Activated CD4-positive, alpha-beta T cell treated with anti-CD3 and anti-CD28 coated beads, Interleukin-2, amount 10 ng/mL, durations not matched to agents 7 days and 5 days (primary cell): ENCODE measurements at places on chromosomes 16 and 17. TPM values are rescaled to one million over a fixed set of nuclear protein-coding genes. Genes with fewer than 3 reads are reported as not detected.

NECAB2 gene
- total RNA-seq: not detected

FOXL1 gene
- total RNA-seq: not detected

SSTR5 gene
- total RNA-seq: not detected

PERCC1 gene
- total RNA-seq: not detected

FAM20A gene
- not detected for total RNA-seq

- no peak for DNase-seq
- H3K4me3 ChIP-seq: no peak overlapping the region
- H3K27ac ChIP-seq: no peak overlapping the region
- peaks cover 6% of the 10 kb centered on the region for H3K4me1 ChIP-seq
These were observed 643 bp upstream of the NPB start for GRCh38 chr17:81901167-81902022.

DNA sequence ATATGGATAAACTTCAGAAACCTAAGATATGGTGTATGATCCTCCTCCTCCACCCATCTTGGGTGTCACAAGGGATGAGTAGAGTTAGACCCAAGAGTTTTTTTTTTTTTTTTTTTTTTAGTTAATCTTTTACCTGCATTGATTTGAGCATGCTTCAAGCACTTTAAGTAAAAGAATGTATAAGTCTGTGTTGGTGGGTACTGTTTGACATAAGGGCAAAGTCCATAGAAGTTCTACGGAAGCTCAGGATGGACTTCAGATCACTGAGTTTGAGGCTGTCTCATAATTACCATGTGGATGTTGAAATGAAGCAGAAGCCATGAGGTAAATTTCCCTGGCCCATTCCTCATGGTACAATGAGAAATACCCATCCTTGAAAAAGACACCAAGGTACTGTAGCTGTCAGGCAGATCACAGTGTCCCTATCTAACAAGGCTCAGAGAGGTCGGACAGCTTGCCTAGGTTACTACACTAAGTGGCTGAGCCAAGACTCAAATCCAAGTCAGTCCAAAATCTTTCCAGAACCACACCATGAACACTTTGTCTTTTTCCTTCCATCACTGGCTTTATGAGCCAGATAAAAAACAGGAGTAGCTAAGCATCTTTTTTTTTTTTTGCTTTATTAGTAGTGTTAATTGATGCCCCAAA lies 962.8 kb downstream of the CDH11 start:
- no peaks in the 10 kb centered on the region for H3K27me3 ChIP-seq
- no peaks in the 10 kb centered on the region for H3K4me1 ChIP-seq
- H3K4me3 ChIP-seq: no peak overlapping the region
- H3K36me3 ChIP-seq: no peaks in the 10 kb centered on the region
- no peak overlapping the region for H3K27ac ChIP-seq

DNA sequence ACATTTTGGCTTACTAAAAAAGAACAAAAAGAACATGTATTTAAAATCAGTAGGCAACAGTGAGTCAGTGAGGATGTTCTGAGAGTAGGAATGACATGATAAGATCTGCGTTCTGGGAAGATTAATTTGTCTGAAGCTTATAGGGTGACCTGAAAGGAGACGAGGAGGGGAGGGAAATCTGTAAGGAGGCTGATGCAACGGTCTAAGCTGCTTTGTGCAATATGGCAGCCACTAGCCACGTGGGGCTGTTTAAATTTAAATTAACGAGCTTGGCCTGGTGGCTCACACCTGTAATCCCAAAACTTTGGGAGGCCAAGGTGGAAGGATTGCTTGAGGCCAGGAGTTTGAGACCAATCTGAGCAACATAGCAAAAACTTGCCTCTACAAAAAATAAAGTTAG lies 181.6 kb upstream of the CACNG3 start:
- no peak overlapping the region for H3K27ac ChIP-seq
- peaks cover 5% of the 10 kb centered on the region for H3K36me3 ChIP-seq
- no peak for DNase-seq
- no peak overlapping the region for H3K4me3 ChIP-seq
- no peaks in the 10 kb centered on the region for H3K27me3 ChIP-seq

GRCh38 chr16:53908731-53909130 lies 204.8 kb downstream of the FTO start:
- no peak overlapping the region for H3K4me3 ChIP-seq
- no peak overlapping the region for H3K27ac ChIP-seq
- peaks cover 10% of the 10 kb centered on the region for H3K4me1 ChIP-seq
- no peak for DNase-seq
- H3K27me3 ChIP-seq: no peaks in the 10 kb centered on the region
- H3K36me3 ChIP-seq: peaks cover 2% of the 10 kb centered on the region

- no peak overlapping the region for H3K4me3 ChIP-seq
- H3K36me3 ChIP-seq: peaks cover 6% of the 10 kb centered on the region
- peaks cover 5% of the 10 kb centered on the region for H3K4me1 ChIP-seq
- no peak overlapping the region for H3K27ac ChIP-seq
These were observed 448.8 kb downstream of the SLC39A11 start for GRCh38 chr17:72643575-72644216.

GRCh38 chr17:18225642-18226283 lies 328 bp downstream of the LLGL1 start:
- H3K27me3 ChIP-seq: no peaks in the 10 kb centered on the region
- H3K4me1 ChIP-seq: peaks cover 28% of the 10 kb centered on the region
- no peaks in the 10 kb centered on the region for H3K36me3 ChIP-seq
- H3K27ac ChIP-seq: peak overlapping the region; percentile 88
- no peak for DNase-seq

- H3K27me3 ChIP-seq: no peaks in the 10 kb centered on the region
- no peak overlapping the region for H3K27ac ChIP-seq
- peaks cover 36% of the 10 kb centered on the region for H3K4me1 ChIP-seq
- H3K36me3 ChIP-seq: peaks cover 57% of the 10 kb centered on the region
These were observed 27.2 kb downstream of the ARHGAP27 start for GRCh38 chr17:45405250-45406086.

DNA sequence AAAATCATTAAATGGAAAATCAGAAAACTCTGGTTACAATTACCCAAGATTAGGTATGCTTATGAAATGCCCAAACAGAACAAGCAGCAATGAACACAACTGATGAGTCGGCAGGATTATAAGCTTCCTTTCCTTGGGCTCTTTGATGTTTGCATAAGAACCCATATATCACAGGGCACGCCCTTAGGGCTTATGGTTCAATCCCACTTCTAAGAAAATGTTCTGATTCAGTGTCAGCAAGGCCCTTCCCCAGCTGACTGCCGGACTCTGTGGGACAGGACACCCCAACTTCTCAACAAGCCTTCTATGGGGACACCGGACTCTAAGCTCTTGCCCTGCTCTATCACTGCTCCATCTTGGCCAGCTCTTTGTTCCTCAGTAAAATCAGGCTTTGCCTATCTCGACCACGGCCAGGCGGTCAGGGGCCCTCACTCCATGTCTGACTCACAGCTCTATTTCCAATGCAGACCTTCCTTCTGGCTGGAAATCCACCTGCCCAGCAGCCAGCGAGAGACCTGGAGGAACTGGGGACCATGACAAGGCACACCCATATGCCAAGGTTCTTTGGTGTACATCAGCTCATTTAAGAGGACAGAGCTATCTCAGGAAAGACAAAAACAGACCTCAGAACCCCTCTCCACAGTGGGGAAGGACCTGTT lies 26.8 kb downstream of the LITAFD start:
- DNase-seq: no peak
- no peak overlapping the region for H3K4me3 ChIP-seq
- H3K27me3 ChIP-seq: no peaks in the 10 kb centered on the region
- peak overlapping the region; percentile 81 for H3K27ac ChIP-seq
- H3K36me3 ChIP-seq: peaks cover 70% of the 10 kb centered on the region

DNA sequence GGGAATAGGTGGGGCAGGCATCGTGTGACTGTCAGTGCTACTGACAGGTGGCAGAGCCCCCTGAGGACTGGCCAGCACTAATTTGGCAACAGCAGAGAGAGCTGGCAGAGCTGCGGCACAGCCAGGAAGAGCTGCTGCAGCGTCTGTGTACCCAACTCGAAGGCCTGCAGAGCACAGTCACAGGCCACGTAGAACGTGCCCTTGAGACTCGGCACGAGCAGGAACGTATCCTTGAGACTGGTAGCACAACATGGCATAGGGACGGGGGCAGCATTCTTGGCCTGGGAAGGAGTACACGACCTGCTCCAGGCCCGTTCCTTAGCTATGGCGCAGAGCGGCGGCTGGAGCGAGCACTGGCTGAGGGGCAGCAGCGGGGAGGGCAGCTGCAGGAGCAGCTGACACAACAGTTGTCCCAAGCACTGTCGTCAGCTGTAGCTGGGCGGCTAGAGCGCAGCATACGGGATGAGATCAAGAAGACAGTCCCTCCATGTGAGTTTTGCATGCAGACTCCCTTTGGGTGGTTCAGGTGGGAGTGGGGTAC lies 3.0 kb upstream of the NRN1L start:
- H3K27me3 ChIP-seq: no peaks in the 10 kb centered on the region
- no peak for DNase-seq
- H3K36me3 ChIP-seq: peaks cover 51% of the 10 kb centered on the region
- H3K27ac ChIP-seq: no peak overlapping the region
- H3K4me1 ChIP-seq: no peaks in the 10 kb centered on the region

DNA sequence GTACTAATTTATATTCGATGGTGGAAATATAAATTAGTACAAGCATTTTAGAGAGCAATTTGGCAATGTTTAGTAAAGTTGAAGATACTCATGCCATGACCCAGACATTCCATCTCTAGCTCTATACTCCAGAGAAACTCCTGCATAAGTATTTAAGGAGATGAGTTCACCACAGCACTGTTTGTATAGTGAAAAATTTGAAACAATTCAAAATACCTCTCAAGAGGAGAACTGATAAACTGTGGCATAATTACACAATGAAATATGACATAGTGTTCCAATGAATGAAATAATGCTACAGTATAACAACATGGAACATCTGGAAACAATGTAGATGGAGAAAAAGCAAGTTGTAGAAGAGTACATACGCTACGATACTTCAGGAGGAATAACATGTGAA lies 48.6 kb upstream of the IRX3 start:
- H3K27me3 ChIP-seq: peaks cover 8% of the 10 kb centered on the region
- H3K4me1 ChIP-seq: no peaks in the 10 kb centered on the region
- H3K27ac ChIP-seq: no peak overlapping the region
- no peaks in the 10 kb centered on the region for H3K36me3 ChIP-seq
- no peak overlapping the region for H3K4me3 ChIP-seq

- H3K4me1 ChIP-seq: no peaks in the 10 kb centered on the region
- H3K27ac ChIP-seq: no peak overlapping the region
- DNase-seq: no peak
- H3K4me3 ChIP-seq: no peak overlapping the region
These were observed 936.1 kb upstream of the SOX9 start for GRCh38 chr17:71184716-71185115.
